Fibroblast of the aortic adventitia (primary cell): ENCODE measurements at places on chromosomes 4 and X. TPM values are rescaled to one million over a fixed set of nuclear protein-coding genes. Genes with fewer than 3 reads are reported as not detected.

The CWH43 gene
- not detected in 2 replicates for total RNA-seq

DNA sequence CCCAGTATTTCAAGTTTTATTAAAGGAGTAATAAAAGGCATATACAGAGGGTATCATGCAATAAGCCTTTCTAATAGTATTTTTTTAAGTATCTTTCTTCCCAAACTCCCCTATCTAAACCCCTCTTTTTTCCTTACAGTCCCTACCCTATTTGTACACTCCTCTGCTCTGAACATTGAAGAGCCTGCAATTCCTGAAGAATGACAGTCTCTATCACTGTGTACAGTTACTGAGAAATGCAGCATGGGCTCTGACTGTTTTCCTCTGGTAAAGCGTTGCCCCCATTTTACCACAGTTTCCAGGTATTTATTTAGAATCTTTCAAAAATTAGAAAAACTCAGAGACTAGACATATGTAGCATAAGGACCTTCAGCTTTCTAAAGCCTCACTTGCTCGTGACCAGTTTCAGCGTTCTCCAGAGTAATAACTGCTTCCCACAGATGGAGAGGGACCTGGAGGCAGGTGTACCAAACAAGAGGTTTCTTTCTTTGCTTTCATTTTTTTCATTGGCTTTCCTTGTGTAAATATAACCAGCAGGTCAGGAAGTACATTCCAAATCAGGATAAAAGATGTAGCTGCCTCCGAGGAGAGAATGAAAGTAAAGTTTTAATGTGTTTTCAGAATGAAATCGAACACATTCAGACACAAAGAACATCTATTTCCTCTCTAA lies 230.8 kb downstream of the CFAP299 start:
- no peak for DNase-seq

DNA sequence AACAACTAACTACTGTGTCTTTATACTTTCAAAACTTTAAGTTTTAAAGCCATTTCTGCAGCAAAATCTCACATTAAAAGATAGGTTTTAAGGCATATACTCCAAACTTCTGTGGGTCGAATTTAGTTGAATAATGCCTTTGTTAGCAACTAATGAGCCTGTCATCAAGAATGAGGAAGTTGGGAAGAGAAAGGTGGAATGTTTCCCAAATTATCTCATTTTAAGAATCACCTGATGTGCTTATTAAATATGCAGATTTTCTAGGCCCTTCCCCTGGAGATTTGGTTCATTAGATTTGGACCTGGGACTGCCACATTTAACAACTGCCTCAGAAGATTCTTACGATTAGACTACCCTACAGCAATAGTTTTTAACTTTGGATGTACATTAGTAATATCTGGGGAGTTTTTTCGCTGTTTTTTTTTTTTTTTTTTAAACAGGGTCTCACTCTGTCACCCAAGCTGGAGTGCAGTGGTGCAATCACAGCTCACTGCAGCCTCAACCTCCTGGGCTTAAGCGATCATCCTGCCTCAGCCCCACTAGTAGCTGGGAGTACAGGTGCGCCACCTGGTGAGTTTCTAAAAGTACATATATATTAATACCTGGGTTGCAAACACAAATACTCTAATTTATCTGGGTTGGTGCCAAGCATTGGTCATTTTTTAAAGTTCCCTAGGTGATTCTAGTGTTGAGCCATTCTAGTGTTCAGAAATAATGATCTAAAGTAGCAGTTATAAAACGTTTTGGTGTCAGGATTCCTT lies 16.1 kb upstream of the TASL start:
- no peak for DNase-seq

DNA sequence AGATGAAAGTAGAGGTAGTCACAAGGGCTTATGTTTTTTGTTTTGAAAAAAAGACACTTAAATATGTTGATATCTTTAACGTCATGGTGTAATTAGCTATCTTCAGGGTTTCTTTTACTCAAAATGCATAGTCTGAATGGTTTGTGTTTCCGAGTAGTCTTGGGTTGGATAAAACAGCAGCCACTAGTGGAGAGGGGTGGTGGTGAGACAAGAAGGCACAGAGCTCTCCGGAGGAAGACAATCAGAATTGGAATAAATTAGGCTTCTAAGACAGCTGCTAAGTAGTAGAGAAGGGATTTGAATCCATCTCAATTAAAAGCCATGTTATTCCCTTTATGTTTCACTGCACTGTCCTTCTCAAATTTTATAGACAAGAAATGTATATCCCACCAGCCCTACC lies 240.4 kb upstream of the VEGFC start:
- DNase-seq, result no peak

The HSFX3 gene
- not detected in 2 replicates for total RNA-seq

GRCh38 chr4:23171976-23172375 lies 479.2 kb downstream of the GBA3 start:
- no peak for DNase-seq

The GLRA2 gene
- not detected in 2 replicates for total RNA-seq

DNA sequence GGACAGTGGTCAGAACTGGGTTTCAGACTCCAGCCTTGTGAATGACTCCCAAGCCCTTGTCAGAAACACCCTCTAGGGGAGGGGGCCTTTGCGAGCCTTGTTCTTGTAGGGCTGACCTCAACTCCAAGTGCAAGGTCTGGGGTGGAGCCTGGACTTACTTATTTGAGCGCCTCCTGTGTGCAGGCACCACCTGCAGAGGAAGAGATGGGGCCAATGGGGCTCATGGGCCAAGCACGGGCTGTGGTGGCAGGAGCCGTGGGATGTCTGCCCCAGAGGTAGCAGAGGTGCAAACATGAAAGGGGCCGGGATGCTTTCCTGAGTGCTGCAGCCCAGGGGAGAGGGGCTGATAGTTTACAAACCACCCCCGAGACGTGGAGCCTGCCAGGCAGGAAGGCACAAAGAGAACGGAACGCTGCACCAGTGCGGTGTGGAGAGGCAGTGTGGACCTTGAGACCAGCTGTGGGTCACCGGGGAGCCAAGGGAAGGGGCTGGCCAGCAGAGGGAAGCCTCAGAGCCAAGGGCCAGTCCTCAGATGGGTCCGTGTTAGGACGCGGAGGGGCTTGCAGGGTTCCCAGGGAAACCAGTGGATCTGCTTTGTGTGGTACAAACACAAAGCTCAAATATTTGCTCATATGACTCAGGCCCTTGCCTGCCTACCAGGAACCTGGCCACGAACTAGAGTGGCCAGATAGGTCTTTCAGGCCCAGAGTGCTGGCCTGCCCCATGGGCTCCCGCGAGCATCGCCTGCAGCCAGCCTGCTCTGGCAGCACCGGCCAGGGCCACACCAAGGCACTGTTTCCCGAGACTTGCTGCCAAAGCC lies 8.7 kb upstream of the TADA2B start:
- peak; percentile 47 for DNase-seq
